ENCODE measurements at places on chromosomes 12 and 14.

DNA sequence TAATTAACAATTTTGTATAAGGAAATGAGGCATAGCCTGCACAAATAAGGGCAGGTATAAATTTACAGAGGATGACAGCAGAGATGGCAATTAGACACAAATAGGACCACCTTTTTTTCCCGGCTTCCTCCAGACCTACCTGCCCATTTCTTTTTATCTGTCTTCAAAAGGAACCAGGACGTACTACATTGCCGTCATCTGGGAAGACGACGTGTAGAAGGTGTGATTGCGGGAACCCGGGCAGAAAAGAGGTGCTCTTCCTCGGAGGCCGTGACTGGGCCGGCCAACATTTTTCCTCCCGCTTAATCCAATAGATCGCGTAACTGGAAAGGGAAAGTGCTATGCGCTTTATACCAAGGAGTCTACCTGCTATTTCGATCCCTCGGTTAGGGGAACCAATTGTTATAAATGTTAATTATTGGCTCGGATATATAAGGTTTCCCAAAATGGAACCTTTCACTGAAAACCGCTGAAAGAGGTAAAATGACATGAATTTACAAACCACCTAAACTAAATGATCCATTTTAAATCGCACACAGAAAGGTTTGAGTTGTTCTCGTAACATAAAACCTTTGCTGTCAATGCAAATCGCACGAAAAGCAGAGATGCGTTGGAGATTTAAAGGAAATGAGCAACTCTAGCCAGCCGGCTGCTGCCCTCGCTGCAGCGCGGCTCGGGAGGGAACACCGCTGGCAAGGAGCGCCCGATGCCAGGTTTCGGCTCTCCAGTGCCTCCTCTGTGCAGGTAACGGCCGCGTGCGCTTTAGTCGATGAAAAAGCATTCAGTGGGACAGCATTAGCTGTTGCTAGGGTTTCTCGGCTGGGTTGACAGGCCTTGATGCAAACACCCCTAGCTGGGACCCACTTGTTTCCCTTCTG, 2.8 kb upstream of the SIX1 start:
- no peak for DNase-seq

- no peak for DNase-seq
Observed at GRCh38 chr12:112616469-112617152, 174.9 kb upstream of the RPH3A start.

DNA sequence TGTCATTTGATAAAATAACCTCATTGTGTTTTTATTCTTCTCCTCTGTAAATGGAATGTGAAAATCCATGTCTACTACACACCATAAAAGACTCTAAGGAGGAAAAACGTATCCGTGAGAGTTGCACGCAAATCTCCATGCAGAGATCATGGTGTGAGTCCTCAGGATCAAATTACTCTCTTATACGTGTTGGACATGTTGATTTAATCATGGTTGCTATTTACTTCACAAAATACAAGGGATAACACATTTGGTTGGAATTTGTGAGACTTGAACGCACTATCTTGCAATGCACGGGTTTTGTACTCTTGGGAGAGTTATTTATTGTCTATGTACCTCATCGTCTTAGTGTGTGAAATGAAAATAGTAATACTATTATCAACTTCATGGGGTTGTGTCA, 128.0 kb upstream of the RASSF8 start:
- DNase-seq = no peak

- DNase-seq = peak; percentile 28
Observed at GRCh38 chr14:73810478-73811163, 41.0 kb upstream of the PTGR2 start.

DNA sequence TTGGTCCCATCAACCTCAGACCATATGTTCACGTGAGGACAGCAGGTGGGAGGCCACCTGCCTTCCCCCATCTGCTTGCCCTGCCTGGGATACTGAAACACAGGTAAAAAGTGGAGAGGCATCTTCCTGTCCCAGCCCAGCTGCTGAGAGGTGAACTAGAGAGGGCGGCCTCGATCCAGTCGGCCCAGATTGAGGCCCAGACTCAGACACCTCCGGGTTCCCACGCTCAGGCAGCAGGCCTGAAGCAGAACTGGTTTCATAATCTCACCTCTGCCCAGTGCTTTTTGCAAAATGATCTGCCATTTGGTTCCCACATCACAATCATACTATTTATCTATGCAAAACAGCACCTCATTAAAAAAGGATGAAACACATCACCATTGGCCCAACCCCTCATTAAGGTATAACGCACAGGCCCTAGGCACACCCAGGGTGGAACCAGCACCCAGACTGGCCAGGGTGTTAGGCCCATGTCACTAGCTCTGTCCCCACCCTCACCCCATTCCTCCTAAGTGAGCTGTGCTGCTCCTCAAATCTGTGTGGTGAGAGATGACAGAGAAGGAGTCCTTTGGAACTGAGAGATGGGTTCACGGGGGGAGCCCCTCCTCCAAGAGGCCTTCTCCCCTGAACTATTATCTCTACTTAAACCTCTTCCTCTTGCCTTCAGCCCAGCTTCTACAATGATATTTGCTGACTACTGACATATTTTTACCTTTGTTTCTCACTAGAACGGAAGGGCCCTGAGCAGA, 81.1 kb downstream of the ZFP36L1 start:
- DNase-seq = no peak

DNA sequence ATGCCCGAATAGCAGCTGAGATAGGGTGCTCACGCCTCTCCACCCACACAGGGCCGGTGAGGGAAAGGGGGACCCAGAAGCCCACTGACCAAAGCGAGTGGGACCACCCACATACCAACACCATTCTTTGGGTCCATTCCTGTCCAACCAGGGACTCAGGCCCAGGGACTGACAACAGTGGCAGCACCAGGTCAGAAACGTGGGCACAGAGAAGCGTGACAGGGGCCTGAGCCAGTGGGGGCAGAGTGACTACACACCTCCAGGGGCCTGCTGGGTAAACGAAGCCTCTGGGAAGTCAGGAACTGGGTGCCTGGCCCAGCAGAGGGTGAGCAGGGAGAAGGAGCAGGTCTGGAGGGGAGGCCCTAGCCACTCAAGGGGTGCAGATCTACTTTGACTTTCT, 13.7 kb downstream of the SPRYD3 start:
- no peak for DNase-seq

DNA sequence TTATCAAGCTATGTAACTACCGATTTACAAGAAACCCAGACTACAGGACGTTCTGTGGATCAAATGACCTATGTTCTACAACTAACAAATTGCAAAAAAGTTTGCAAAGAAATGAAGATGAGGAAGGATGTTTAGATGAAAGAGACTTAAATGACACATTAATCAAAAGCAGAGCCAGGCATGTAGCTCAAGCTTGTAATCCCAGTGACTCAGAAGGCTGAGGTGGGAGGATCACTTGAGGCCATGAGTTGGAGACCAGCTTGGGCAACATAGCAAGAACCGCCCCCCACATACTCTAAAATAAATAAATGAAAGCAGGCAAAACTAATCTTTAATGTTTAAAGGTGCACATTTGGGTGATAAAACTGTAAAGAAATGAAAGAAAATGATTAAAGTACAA, 331.9 kb downstream of the BTG1 start:
- DNase-seq = peak; percentile 24

DNA sequence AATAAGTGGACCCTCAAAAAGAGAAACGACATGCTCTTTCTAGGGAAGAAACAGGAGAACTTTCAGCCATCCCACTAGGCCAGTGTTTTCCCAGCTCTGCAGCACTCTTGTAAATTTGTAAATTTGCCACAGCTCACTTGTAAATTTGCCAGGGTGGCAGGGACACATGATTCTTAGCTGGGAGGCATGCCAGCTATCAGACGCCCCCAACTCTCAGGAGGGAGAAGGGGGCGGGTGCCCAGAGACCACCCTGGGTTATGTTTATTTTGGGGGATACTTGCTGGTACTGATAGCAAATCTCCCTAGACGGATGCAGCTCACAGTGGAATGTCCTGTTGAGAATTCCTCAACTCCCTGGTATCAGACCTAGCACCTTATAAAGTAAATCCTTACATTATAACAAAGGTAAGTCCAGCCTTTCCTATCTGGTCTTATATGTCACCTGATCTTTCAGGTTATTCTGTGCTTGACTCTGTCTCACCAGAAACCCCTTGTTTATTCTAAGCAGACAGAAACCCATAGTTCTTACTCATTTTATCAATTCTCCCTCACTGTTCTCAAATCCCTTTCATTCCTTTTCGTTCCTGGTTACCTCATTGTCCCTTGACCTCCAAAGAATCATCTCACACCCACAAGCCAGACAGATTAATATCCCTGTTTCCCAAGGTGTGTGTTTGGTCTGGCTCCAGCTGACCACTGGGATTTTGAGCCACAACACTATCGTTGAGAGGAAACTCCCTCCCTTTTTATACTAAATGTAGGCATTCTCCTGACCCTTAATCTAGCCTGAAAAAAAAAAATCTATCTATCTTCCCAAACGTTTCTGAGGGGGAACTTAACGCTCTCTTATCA, 69.3 kb upstream of the HMGA2 start:
- DNase-seq = no peak

- DNase-seq = no peak
Observed at GRCh38 chr14:74964787-74965485, 9.5 kb upstream of the PGF start.

- DNase-seq = no peak
Observed at GRCh38 chr12:88122666-88123065, 19.2 kb downstream of the CEP290 start.

GRCh38 chr12:67442896-67443295, 173.7 kb downstream of the CAND1 start:
- DNase-seq = no peak

GRCh38 chr14:33393895-33394368, 455.3 kb downstream of the NPAS3 start:
- DNase-seq = no peak

DNA sequence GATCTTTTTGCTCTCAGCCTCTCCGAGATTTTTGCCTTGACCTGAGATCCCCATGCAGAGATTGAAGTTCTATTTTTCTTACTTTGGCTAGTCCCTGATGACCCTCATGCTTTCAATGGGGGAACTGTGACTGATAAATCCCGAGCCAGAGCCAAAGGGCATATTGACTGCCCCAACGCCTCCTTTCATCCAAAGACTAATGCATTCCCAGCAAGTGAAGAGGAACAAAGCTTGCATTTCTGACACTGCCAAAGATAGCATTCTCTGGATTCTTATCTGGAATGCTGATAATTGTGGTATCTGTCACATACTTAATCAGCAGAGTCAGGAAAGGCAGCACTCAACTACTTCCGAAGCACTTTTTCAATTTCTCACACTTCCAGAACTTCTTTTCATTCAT, 152.3 kb upstream of the EGLN3 start:
- DNase-seq = no peak

GRCh38 chr12:126772171-126772864, 1494.7 kb upstream of the TMEM132C start:
- peak; percentile 30 for DNase-seq

GRCh38 chr14:23147676-23148075, 28.6 kb upstream of the CEBPE start:
- DNase-seq = no peak
